Smooth muscle cell of bladder (primary cell): ENCODE measurements at places on chromosomes 4 and X. TPM values are rescaled to one million over a fixed set of nuclear protein-coding genes. Genes with fewer than 3 reads are reported as not detected.

Gene RHOXF2B
- under 0.01 TPM in 1 of 2 replicates, not detected in the other for total RNA-seq

Gene GAGE12H
- total RNA-seq: not detected in 2 replicates

Gene TEX13A
- not detected in 2 replicates for total RNA-seq

Gene PNMA6A
- total RNA-seq: 1.6 and 3.2 TPM in 2 replicates

Gene MAOB
- total RNA-seq: 0.28 and 0.55 TPM in 2 replicates

Gene FGFBP1
- not detected in 2 replicates for total RNA-seq

Gene TMEM35A
- 3.1 and 3.4 TPM in 2 replicates for total RNA-seq

Gene CFI
- total RNA-seq: 1.8 and 6.9 TPM in 2 replicates

Gene PABPC1L2A
- not detected in 2 replicates for total RNA-seq

Gene EOLA2
- total RNA-seq: 12.8 and 20.1 TPM in 2 replicates

Gene TLR2
- total RNA-seq: 0.28 TPM in 2 replicates

Gene GPM6B
- total RNA-seq: 0.28 and 0.65 TPM in 2 replicates
